ENCODE measurements at places on chromosomes 3 and 15.

DNA sequence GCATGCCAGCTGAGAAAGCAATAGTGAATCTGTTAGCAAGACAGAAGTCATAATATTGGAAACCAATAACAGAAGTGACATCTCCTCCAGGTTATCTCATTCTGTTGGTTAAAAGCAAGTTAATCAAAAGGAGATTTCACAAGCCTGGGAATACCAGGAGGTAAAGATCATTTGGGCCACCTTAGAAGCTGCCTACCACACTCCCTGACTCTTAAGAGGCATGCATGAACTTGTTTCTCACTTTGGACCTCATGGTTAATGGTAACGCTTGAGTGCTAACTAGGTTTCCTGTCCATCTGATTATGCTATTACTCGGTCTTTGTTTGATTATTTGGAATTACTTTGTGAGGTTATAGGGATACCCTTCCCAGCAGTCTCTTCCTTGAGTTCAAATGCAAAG, 650.8 kb upstream of the SGO1 start:
- DNase-seq, result no peak

DNA sequence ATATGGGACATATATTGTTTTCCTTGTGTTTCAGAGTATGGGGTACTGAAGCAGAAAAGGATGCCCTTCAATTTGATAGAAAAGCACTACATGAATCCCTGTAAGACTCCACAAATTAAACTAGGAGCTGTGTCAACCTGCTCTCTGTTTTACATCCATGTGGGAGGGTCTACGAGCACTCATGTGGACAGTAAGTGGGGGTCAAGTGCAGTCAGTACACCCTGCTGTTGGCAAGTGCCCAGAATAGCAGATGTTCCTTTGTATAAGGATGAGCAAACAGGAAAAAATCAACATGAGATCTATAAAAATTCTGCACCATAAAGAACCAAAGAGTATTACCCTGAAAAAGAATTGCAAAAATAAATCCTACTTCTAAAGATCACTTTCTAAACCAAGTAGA, 659.9 kb downstream of the SI start:
- no peak for DNase-seq

GRCh38 chr3:151400341-151400740, 15.8 kb upstream of the P2RY12 start:
- DNase-seq, result no peak

GRCh38 chr3:194606941-194607340, 26.3 kb downstream of the TMEM44 start:
- no peak for DNase-seq

- DNase-seq, result no peak
Observed at GRCh38 chr3:157154563-157155330, 5.2 kb downstream of the CCNL1 start.

DNA sequence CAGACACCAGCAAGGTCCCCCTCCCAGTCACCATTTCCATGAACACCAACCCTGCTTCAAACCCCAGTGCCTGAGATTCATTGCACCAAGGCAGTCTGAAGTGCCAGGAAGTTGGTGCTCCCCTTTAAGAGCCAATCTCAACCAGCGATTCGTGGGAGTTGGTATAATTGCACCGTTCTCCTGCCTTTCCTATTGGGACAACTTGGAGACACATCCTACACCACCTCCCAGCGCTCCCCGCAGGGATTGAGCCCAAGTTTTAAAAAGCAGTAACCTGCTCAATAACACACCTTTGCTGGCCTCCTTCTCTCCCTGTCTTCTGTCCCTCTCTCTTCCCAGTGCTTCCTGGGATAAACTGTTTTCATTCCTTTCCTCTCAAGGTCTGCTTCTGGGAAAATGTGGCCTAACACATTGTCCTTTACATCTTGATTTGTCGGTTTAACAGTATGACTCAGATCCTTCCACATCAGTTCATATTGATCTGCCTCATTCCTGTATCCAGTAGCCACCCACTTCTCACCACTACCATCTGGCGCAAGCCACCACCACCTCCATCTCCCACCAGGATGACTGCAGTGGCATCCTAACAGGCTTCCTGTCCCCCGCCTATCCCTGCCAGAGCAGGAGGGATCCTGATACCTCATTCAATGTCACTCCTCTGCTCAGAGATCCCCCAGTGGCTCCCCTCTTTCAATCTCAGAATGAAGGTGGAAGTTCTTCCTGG, 37.8 kb upstream of the HRH1 start:
- DNase-seq, result no peak

GRCh38 chr15:66936109-66936860, 129.1 kb upstream of the SMAD3 start:
- DNase-seq, result no peak

- DNase-seq, result no peak
Observed at GRCh38 chr3:120102232-120102631, 8.0 kb upstream of the GSK3B start.

DNA sequence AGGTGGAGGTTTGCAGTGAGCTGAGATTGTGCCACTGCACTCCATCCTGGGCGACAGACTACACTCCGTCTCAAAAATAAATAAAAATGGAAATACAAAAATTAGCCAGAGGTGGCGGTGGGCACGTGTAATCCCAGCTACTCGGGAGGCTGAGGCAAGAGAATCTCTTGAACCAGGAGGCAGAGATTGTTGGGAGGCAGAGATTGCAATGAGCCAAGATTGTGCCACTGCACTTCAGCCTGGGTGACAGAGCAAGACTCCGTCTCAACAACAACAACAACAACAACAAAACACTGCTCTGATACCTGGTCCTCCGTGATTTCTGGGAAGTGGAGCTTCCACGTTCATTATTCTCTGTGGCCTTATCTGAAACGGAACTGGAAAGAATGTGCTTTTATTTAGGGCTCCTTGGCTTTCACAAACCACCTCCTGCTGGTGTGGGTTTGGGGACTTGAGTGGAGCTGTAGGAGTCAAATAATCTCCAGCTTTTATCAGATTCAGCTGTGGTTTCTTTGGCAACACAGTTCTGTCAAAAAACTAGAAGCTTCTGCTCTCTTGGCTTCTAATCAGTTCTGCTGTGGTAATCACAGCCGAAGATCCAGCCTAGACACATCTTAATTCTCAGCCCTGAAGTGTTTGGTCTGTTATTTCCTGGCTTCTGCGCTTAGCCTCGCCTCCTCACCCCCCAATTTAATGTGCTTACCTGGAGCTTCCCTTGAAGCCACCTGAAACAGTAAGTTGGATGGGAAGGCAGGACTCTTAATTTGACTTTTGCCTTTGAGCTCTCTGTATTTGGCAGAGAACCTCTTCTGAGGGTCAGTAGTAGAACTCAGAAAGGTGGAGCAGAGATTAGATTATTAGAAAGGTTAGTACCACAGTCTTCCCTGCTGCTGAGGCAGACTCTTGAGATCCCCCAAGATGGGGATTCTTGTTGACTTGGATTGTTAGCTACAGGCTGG, 21.4 kb downstream of the IRAK2 start:
- DNase-seq, result no peak

- no peak for DNase-seq
Observed at GRCh38 chr3:179278932-179279693, 28.2 kb upstream of the KCNMB3 start.

- DNase-seq, result no peak
Observed at GRCh38 chr3:29301332-29302019, 20.6 kb downstream of the RBMS3 start.

DNA sequence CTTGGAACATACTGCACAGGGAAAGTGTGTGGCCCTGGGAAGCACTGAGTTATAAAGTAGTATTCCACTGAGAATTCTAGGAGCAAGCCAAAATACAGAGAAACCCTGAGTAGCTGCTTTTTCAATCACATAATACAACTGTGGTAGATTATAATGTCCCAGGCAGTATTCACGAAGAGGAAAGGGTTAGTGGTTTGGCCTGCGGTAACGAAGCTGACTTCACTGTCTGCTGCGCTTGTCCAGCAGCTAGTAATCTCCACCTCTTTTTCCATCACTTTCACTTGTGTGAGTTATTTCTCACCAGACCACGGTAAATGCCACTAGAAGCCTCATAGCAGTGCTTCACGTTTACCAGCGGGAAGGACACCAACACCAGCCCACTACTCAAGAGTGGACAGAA, 34.4 kb downstream of the RPL39L start:
- no peak for DNase-seq

DNA sequence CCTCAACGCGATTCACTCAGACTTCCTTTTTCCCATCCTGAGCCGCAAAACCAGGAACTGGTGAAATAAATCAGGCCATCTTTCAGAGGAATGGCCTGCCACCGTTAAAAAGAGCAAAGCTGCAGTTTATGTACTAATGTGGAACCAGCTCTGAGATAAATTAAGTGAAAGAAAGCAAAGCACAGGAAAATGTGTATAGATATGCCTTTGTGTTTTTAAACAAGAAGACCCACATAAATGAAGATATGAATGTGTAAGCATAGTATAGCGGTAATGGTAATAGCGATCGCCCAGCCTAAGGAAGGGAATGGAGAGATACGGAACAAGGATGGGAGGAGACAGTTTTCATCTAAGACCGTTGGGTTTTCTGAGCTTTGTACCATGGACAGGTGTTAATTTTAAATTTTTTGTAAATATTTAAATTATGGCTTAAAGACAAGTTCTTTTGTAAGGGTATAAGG, 30.8 kb upstream of the RPN1 start:
- no peak for DNase-seq

DNA sequence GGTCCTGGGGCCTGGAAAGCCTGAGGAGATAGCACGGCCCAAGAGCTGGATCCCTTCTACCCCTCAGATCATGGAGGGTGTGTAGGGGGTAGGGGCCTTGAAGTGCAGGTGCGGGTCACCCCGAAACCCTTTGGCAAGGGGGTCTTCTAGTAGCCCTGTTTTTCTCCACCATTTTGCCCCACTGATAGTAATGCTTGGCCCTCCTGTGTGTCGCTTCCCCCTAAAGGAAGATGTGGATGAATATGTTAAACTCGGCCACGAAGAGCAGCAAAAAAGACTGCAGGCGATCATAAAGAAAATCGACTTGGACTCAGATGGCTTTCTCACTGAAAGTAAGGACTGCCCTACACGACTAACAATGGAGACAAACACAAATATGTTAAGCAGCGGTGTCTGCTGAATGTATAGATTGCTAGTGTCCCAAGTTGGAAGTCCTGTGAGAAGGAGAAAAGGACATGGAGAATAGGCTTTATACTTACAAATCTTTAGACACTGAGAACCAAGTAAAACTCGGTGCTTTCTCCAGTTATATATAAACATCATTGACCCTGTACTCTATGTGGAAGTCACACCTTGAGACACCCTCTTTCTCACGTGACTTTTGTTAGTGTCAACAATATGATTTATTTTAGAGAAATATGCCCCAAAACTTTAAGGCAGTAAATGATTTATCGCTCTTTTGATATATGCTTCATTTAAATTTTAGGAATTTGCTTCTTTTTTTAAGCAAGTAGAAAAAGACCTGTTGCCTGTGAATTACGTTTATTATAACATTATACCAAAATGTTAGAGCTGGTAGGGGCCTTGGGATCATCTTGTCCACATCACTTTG, 802 bp downstream of the RCN2 start:
- DNase-seq, result no peak

Measured in NCI-H226 (cell line).